ENCODE measurements at places on chromosomes 13 and 19.

- peak; percentile 81 for DNase-seq
Observed at GRCh38 chr19:42121656-42122069, 10.6 kb downstream of the POU2F2 start.

DNA sequence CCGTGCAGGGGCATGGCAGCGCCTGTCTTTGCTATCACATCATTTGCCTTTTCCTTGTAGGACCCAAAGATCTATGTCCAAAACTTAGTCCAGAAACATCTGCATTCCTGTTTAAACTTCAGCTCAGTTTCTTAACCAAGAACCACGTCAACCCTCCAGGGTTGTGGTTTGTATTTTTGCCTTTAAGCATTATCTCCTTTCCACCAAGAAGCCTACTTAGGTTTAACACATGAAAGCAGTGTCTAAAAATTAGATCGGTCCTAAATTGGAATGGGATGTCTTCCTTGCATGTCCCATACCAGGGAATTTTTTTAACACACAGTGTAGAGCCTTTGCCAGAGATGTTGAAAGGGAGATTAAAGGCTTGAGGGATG is 38.8 kb downstream of the DHRS12 start:
- no peak for DNase-seq

DNA sequence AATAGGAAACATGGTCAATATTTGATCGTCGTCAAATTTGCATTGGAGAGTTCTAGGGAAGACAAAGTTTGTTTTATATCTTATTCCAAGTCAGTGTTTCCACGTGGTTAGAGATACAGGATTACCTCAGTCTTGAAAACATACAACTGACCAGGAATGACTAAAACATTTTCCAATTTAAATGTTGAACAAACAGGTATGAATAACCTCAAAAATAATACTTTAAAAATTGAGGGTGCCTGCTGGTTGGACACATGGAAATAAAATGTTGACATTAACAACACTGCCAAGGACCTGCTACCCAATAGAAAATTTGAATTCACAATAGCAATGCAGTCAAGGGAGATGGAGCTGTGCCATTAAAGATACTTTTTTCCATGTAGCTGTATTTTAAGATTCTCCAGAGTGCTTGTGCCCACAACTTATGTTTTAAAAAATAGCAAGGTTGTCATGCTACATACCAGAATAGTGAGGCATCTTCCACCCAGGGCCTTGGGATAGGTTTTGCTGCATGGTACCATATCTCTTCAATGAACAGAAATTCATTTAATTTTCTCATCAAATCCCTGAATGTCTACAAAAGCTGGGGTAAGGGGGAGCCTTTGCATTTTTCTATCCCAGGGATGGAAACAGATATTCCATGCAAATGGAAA is 260.8 kb downstream of the EFNB2 start:
- DNase-seq, result no peak

DNA sequence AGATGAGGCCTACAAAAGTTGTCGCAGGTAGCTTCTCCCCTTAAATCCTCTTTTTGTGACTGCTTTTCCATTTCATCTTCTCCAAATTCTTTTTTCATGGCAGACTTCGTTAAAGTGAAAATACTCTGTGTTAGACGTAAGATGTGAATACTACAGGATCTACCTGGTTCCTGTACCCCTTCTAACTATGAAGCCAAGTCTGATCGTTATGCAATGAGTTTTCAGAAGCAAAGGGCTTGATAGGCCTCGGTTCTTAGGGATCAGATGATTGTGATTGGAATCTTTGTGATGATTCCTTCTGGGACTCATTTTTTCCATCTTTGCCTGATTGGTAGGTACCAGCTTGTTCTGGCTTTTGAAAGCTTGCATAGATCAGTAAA is 86.9 kb downstream of the PCCA start:
- DNase-seq, result no peak

DNA sequence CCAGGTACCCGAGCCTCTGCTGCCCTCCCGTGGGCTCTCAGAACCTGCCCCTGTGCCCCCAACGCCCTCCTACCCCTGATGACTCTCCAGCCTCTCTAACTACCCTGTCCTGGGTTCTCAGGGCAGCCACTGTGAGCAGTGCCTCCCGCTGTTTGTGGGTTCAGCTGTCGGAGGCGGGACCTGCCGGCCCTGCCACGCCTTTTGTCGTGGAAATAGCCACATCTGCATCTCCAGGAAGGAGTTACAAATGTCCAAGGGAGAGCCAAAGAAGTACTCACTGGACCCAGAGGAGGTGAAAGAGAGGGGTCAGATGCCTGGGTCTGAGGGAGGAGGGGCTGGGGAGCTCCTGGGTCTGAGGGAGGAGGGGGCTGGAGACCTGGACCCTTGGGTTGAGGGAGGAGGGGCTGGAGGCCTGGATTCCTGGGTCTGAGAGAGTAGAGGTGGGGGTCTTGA is 20.0 kb downstream of the CNFN start:
- peak; percentile 49 for DNase-seq

GRCh38 chr13:77028202-77028601 is 1.2 kb upstream of the FBXL3 start:
- no peak for DNase-seq

DNA sequence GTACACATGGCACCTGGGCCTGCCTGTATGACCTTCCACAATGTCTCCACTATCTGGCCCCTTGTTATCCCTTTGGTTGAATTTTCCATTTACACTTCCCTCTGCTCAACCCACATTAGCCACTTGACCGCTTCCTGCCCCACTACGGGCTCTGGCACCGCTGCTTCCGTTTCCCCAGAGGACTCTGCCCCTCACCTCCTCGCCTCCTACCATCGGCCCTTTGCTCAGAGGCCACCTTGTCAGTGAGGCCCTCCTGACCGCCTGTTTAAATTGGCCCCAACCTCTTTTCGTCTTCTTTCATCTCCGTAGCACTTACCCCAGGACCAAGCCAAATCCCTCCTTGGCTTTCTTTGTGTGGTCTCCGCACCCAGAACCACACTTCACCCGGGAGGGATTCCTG is 47.4 kb downstream of the SOX1 start:
- DNase-seq, result peak; percentile 45

- DNase-seq, result no peak
Observed at GRCh38 chr19:2170987-2171348, 7.2 kb downstream of the DOT1L start.

GRCh38 chr19:12778905-12779161 is 3.5 kb upstream of the HOOK2 start:
- no peak for DNase-seq

GRCh38 chr19:13134626-13135025 is 15.5 kb downstream of the STX10 start:
- DNase-seq, result no peak

- DNase-seq, result no peak
Observed at GRCh38 chr13:27889471-27889870, 30.3 kb upstream of the PDX1 start.

Measured in MV-4-11 (cell line).